ENCODE measurements at places on chromosomes 16 and 17.

DNA sequence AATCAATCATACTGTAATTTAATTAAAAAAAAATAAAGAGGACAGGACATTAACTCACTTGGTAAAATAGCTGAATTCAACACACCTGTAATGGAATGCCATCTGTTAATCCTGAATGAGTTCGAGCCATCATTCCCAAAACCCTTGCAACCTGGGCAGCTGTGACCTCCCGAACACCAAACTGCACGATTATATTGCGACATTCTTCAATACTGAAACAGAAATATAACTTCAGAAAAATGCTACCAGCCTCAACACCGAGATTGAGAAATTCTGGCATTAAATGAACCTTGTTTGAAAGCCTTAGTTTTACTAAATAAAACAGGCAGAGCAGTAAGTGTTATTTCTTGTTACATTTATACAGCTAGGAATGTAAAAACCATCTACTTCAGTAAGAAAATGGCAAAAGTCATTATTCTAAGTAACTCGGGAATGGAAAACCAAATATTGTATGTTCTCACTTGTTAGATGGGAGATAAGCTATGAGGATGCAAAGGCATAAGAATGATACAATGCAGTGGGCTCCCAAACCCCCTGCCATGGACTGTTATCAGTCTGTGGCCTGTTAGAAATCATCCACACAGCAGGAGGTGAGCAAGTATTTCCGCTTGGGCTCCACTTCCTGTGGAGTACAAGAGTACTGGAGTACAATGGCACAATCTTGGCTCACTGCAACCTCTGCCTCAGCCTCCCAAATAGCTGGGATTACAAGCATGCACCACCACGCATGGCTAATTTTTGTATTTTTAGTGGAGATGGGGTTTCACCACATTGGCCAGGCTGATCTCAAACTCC is 46.5 kb downstream of the CNOT1 start:
- no peak for DNase-seq

DNA sequence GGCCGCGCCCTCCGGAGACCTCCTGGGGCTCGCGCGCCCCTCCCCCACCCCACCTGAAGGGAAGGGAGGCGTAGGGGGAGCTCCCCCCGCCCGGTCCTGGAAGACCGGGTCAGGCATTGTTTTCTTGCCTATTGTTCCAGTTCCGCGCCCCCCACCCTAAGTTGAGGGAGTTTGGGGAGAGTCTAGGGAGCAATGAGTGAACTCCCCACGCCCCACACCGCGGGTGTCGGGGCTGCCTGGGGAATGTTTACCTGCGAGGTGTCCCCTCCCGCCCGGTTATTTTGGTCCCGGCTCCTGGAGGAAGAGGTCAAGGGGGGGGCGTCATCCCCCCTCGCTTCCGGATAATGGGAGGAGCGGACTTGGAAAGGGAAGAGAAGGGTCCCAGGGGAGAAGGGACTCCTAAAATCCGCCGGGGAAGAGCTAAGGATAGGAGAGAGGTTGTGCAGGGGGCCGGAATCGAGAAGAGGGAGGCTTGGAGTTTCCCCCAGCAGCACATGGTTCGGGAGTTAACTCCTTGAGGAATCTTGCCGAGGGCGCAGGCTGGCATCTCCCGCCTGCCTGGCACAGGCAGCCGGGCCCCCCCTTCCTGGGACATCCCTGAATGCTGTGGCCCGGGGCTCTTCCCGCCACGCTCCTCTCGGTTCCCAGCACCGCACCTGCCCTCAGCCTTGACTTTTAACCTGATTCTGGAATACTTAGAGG is 881 bp downstream of the MLLT6 start:
- DNase-seq, result peak; percentile 72

- DNase-seq, result peak; percentile 87
Measured at GRCh38 chr16:68737046-68737729, at the start of gene CDH1. Gene CDH1 (plus strand): TSS chr16:68737292. CDS start chr16:68737416, 124 bp downstream.

- no peak for DNase-seq
Measured at GRCh38 chr17:36899250-36900159, 37.8 kb upstream of the LHX1 start.
